T-cell (primary cell): ENCODE measurements at places on chromosomes 4 and X.

- no peaks in the 10 kb centered on the region for H3K36me3 ChIP-seq
- H3K27me3 ChIP-seq: no peaks in the 10 kb centered on the region
Observed at GRCh38 chrX:150165776-150166610, 197.1 kb upstream of the MAMLD1 start.

DNA sequence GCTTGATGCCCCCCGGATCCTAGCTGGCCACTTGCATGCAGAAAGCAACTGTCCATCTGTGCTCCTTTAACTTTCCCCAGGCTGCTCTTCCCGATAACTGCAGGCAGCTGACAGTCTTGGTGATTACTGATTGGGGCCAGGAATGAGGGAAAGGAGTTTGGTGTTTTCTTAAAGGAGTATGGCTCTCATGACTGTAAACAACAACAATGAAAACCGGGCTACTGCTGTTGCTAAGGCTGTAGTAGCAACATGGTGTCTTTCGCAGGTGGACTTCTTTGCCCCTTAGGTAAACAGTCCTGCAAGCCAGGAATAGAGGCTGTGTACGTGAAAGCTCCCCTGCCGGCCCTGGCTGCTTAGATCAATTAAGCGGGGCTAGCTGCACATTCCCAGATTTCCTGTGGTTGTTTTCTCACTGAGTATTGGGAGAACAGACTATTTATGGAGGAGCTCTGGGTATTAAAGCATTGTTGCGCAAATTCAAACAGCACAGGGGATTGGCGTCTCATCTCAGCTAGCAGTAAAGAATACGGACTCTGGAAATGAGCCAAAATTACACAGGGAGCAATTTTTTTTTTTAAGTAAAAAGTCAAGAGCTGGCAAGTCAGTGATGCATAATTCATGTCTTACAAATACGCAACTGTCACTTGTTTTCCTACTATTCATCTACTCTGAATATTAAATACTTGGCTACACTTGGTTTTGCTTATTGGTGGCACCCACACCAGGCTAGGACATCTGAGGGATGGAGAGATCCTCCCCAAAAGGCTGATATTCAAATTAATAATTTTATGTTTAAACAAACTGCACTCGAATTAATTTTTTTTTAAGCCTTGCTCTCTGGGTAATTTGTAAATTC, 61.6 kb upstream of the NAP1L5 start:
- no peak overlapping the region for H3K4me3 ChIP-seq
- no peaks in the 10 kb centered on the region for H3K27me3 ChIP-seq
- peaks cover 2% of the 10 kb centered on the region for H3K36me3 ChIP-seq
- no peak for DNase-seq

GRCh38 chr4:38160487-38161207, 200.4 kb downstream of the PTTG2 start:
- peaks cover 16% of the 10 kb centered on the region for H3K4me1 ChIP-seq
- H3K27me3 ChIP-seq: no peaks in the 10 kb centered on the region
- no peak for DNase-seq

GRCh38 chr4:182832352-182833120, 84.7 kb downstream of the DCTD start:
- H3K36me3 ChIP-seq: no peaks in the 10 kb centered on the region
- no peaks in the 10 kb centered on the region for H3K4me1 ChIP-seq
- peaks cover 34% of the 10 kb centered on the region for H3K27me3 ChIP-seq
- no peak overlapping the region for H3K4me3 ChIP-seq
- DNase-seq: no peak

GRCh38 chr4:123976285-123976684, 579.7 kb downstream of the SPRY1 start:
- H3K27ac ChIP-seq: no peak overlapping the region
- H3K36me3 ChIP-seq: no peaks in the 10 kb centered on the region
- H3K4me3 ChIP-seq: no peak overlapping the region
- no peaks in the 10 kb centered on the region for H3K27me3 ChIP-seq
- DNase-seq: no peak

GRCh38 chrX:41384051-41384705, 50.2 kb downstream of the DDX3X start:
- H3K4me1 ChIP-seq: no peaks in the 10 kb centered on the region
- H3K27ac ChIP-seq: no peak overlapping the region
- H3K4me3 ChIP-seq: no peak overlapping the region
- no peaks in the 10 kb centered on the region for H3K27me3 ChIP-seq
- H3K36me3 ChIP-seq: no peaks in the 10 kb centered on the region

- H3K4me3 ChIP-seq: no peak overlapping the region
- H3K36me3 ChIP-seq: no peaks in the 10 kb centered on the region
- H3K27me3 ChIP-seq: no peaks in the 10 kb centered on the region
Observed at GRCh38 chr4:75729836-75730235, 5.5 kb downstream of the USO1 start.

DNA sequence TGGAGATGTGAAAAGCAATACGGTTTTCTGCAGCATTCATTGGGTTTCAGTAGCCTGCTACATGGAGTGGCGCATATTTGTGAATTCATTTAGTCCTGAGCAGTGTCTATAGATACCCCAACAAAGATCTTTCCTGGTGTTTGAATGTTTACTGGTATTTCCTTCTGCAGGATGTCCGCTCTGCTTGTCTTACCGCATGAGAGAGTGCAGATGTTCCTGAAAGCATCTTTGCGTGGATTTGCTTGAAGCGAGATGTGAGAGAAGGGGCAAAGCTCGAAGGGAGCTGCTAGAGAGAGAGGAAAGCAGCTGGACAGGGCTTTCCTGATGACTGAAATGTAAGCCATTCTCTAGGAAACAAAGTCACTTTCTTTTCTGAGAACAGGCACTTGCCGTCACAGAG, 40.9 kb upstream of the GYPA start:
- no peak for DNase-seq
- no peaks in the 10 kb centered on the region for H3K4me1 ChIP-seq
- H3K27me3 ChIP-seq: no peaks in the 10 kb centered on the region
- H3K27ac ChIP-seq: no peak overlapping the region

DNA sequence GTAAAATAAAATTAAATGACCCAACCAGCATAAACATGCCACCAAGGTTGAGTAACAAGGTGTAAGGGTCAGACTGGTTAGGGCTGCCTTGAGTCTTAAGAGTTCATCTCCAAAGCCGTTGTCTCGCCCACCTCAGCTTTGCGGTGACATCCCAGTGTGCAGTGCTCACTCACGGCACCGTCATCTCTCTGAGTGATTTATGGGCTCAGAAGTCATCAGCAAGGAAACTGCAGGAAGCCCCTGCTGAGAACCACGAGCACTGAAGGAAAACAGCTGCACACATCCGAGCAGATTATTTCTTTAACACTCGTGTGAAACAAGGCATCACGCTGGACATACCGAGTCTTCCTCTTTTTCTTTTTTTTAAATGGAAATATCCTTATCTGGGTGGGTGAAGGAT, 411.1 kb downstream of the TRIML1 start:
- no peaks in the 10 kb centered on the region for H3K36me3 ChIP-seq
- H3K27me3 ChIP-seq: no peaks in the 10 kb centered on the region
- H3K4me1 ChIP-seq: no peaks in the 10 kb centered on the region
- no peak for DNase-seq
- no peak overlapping the region for H3K4me3 ChIP-seq

DNA sequence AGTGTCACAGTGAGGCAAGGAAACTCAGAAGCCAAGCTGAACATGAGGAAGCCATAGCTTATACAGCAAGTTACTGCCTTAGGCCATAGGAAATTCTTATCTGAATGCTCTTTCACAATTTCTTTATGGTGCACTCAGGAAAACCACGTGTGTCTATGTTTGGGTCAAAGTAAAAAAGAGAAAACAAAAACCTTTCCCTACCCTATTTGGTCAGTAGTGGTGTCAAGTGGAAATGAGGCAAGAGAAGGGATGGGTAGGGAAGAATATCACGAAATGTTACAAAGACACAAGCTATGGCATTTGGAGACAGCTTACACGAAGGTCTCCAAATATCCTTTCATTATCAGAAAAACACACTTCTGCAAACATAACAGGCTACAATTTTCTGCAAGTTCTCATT, 83.4 kb upstream of the INPP4B start:
- no peak overlapping the region for H3K4me3 ChIP-seq
- no peak overlapping the region for H3K27ac ChIP-seq
- no peak for DNase-seq
- H3K36me3 ChIP-seq: no peaks in the 10 kb centered on the region
- H3K4me1 ChIP-seq: no peaks in the 10 kb centered on the region

- H3K4me3 ChIP-seq: no peak overlapping the region
- no peaks in the 10 kb centered on the region for H3K36me3 ChIP-seq
- H3K27me3 ChIP-seq: peaks cover 7% of the 10 kb centered on the region
- H3K27ac ChIP-seq: no peak overlapping the region
- no peak for DNase-seq
Observed at GRCh38 chr4:119984996-119985395, 81.7 kb downstream of the MAD2L1 start.

- no peaks in the 10 kb centered on the region for H3K36me3 ChIP-seq
- no peak overlapping the region for H3K27ac ChIP-seq
- no peaks in the 10 kb centered on the region for H3K4me1 ChIP-seq
- peaks cover 75% of the 10 kb centered on the region for H3K27me3 ChIP-seq
Observed at GRCh38 chr4:1492651-1493539, 86.7 kb upstream of the NKX1-1 start.

DNA sequence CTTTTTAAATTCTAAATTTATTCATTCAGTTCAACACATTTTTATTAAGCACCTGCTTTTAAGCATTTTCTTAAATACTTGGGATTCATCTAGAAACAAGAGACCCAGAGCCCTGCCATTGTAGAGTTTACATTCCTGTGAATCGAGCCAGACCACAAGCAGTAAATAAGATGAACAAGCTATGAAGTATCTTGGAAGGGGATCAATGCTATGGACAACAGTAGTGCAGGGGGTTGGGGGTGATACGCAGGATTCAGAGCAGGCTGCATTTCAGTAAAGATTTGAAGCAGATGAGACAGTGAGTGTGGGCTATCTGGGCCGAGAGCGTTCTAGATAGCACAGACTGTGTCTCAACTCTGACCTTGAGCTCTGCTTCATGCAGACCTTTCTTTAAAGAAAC, 35.1 kb downstream of the CLDN22 start:
- DNase-seq: no peak
- H3K4me1 ChIP-seq: no peaks in the 10 kb centered on the region
- H3K27ac ChIP-seq: no peak overlapping the region

DNA sequence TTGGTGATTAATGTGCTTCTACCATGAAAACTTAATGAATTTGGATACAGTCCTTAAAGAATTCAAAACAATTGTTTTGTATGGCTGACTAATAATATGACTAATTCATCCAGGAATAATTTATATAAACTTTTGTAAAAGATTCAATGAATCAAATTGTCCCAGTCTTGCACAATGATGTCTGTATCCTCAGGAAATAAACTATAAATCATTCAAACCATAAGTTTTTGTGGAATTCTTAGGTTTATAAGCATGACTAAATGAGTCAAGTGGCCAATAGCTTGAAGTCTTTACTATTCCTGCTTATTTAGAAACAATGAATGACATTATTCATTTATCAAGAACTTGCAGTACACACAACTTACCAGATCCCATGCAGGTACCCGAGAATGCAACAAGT, 935.0 kb upstream of the INTU start:
- H3K4me3 ChIP-seq: no peak overlapping the region
- H3K4me1 ChIP-seq: no peaks in the 10 kb centered on the region
- no peaks in the 10 kb centered on the region for H3K27me3 ChIP-seq
- H3K36me3 ChIP-seq: no peaks in the 10 kb centered on the region

GRCh38 chr4:83025563-83025962, 9.4 kb upstream of the COPS4 start:
- peaks cover 10% of the 10 kb centered on the region for H3K27me3 ChIP-seq
- H3K4me1 ChIP-seq: no peaks in the 10 kb centered on the region
- DNase-seq: no peak
- no peak overlapping the region for H3K27ac ChIP-seq
- no peak overlapping the region for H3K4me3 ChIP-seq
- H3K36me3 ChIP-seq: no peaks in the 10 kb centered on the region

- no peak for DNase-seq
- no peak overlapping the region for H3K4me3 ChIP-seq
- H3K27ac ChIP-seq: no peak overlapping the region
- H3K36me3 ChIP-seq: no peaks in the 10 kb centered on the region
- H3K27me3 ChIP-seq: no peaks in the 10 kb centered on the region
Observed at GRCh38 chrX:117636826-117637225, 479.8 kb downstream of the KLHL13 start.

DNA sequence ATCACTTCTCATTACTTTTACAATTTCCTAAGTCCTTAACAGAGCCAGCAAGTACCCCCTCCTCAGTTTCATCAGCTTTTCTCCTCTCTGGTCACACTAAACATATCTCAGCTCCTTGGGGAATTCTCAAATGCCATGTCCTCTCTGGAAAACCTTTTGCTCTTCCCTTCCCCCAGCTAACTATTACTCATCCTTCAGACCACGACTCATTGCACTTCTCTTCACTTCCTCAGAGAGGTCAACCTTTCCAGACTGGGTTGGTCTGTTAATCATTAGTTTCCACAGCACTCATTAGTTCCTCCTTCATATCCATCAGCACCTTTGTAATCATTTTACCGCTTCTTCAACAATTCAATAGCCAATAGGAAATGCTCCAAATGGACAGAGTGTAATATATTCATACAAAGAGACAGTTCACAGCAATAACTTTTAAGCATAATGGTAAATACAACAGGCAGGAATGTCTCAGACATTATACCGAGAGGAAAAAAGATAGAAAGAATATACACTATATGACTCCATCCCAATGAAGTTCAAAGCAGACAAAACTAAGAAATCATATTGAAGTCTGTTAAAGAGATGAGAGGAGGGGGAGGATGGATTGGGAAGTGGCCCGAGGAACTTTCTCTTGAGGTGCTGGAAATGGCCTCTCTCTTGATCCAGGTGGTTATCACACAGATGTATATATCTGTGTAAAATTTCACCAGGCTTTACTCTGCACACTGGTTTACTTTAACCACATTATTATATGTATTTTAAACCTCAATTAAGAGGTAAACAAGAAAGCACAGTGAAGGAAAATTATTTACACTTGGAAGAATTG, 39.6 kb downstream of the DDX60L start:
- no peak overlapping the region for H3K27ac ChIP-seq
- H3K27me3 ChIP-seq: no peaks in the 10 kb centered on the region
- H3K4me1 ChIP-seq: no peaks in the 10 kb centered on the region
- H3K4me3 ChIP-seq: no peak overlapping the region

DNA sequence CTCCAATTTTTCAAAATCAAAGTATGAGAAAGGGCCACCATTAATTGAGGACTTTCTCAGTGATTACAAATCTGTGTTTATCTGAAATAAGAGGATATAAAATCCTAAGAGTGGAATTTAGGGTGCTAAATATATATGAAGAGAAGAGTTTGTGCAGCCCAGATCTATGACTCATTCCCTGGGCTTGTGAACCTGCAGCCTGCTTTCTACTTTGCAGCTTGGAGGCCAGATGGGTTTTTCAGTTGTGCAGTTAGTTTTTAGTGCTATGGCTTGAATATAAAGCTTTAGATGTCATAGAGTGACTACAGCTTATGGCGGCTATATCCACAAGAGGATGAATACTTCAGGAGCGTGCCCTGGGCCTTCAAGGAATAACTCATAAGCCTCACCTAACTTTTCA, 1391.1 kb downstream of the FSTL5 start:
- H3K27ac ChIP-seq: no peak overlapping the region
- H3K4me3 ChIP-seq: no peak overlapping the region
- H3K36me3 ChIP-seq: no peaks in the 10 kb centered on the region
- no peaks in the 10 kb centered on the region for H3K27me3 ChIP-seq
- no peaks in the 10 kb centered on the region for H3K4me1 ChIP-seq
